ENCODE measurements at places on chromosomes 7 and 10.

DNA sequence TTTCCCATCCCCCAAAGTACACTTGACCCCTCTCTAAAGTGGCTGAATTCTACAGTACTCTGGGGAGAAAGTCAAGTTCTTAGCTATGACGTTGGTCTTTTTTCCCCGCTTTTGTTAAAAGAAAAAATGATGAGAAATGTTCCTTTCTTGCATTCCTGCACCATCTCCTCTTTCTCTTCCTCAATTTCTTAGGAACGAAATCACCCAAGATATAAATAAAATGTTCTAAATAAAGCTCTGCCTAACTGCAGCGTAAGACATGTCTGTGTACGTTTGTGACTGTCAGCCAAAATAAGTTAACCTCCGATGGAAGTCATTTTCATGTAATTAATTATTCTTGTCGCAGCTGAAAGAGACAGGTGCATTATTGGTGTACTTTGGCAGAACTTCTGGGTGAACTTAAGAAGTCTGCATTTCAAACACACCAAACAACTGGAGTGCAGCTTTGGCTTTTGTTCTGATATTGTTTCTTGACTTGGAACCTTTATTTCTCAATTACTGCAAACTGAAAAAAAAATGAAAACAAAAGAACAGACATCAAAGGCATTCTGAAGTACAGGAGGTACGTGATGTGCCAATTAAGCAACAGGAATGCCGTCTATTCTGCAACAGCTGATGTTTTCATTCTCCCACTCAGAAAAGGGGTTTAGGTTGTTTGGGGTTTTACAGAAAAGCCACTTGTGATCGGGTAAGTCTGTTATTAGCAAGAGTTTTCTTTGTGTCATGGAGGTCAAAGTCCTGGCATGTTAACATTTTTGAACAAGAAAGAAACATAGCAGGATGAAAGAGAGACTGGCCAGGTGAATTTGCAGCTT is 82.4 kb upstream of the SDK1 start:
- no peak for DNase-seq

GRCh38 chr7:467393-467828 is 52.2 kb downstream of the PDGFA start:
- no peak for DNase-seq

- DNase-seq = no peak
These were observed 36.4 kb downstream of the OR13A1 start for GRCh38 chr10:45278860-45279498.

- DNase-seq = no peak
These were observed 368.1 kb downstream of the CXCL12 start for GRCh38 chr10:44016589-44017482.

- no peak for DNase-seq
These were observed 21.2 kb downstream of the PRSS37 start for GRCh38 chr7:141820067-141820466.

DNA sequence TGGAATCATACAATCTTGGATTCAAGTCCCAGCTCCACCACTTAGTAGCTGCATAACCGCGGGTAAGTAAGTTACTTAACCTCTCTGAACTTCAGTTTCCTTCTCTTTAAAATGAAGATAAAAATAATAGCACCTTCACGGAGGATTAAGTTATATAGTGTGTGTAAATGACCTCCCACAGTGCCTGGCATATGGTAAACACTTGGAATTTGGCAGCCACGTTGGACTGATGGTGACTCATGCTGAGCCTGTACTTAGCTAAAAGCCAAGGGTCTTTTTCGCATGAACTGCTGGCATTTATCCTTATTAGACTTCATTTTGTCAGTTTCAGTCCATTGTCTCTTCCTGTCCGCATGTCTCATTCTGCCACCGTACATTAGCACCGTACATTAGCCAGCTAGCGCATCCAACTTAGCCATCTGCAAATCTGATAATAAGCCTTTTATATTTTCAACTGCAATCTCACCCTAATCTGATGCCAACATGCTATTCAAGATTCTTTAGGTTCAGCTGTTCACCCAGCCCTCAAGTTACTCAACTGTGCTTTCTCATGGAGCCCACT is 11.2 kb downstream of the SLC13A4 start:
- DNase-seq = no peak

GRCh38 chr10:29926693-29927048 is 132.7 kb downstream of the JCAD start:
- DNase-seq = no peak

DNA sequence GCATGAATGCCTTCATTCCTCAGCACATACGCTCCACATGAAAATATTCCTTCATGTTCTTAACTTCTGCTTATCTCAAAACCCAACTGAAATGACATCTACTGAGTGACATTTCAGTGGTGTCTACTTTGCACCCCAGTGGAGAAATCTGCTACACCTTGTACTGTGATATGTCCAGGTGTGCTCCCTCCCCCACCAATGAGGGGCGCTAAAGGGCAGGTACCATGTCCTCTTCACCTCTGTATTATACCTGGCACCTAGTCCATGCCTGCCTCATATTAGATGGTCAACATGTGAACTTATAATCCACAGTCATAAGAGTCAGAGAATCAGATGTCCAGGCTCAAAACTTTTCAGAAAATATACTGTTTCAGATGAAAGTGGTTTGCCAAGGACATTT is 2.1 kb downstream of the PAXIP1 start:
- no peak for DNase-seq

GRCh38 chr7:47282790-47283496 is 299.0 kb downstream of the TNS3 start:
- no peak for DNase-seq

DNA sequence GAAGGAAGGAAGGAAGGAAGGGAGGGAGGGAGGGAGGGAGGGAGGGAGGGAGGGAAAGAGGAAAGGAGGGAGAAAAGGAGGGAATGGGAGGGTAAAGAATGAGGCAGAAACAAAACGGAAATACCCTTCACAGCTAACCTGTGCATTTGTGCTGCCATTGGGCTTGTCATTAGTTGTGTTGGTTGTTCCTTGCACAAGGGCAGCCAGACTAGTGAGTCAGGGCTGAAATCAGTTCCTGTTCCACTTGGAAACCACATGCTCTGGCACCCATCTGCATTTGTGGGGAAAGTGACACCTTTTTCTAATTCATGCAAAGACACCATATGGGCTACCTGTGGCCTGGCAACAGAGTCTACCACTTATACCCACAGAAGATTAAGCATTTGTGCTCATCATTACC is 1004.0 kb upstream of the C7orf33 start:
- no peak for DNase-seq

DNA sequence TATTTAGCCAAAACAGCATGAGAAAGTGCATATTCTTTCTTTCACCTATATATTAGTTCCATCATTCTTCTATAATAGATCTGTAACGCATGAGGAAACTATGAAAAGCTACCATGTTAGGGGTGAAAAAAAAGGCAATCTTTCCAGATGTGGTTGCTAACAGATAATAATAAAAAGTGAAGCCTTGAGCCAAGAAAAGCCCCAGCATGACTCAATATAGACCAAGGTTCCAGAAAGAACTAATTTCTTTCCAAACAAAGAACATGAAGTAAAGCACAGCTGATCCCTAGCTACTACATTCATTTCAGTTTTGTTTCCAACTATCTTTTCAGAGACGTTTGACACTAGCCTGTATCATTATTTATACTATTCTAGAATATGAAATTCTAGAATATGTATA is 16.4 kb downstream of the ARL4A start:
- DNase-seq = no peak

DNA sequence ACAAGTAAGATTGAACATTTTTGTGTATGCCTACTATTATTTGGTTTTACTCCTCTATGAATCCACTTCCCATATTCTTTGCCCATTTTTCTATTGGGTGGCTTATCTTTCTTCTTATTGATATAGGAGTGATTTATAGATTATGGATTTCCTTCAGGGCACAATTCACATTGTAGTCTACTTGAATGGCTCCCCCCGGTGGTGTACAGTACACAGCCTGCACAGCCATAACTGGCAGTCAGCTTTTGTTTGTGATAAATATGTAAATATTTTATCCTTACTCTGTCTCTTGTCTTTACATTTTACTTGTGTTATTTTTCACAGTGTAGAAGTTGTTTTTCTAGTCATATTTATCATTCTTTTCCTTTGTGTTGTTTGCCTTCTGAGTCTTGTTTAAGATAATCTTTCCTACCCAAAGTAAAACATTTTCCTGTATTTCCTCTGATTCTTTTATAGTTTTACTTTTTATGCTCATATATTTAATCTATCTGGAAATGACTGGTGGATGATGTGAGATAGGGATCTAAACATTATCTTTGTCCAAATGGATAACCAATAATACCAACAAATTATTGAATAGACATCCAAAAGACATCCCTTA is 23.9 kb upstream of the CALD1 start:
- DNase-seq = peak; percentile 49

GRCh38 chr7:90708841-90709317 is 112.8 kb downstream of the CDK14 start:
- no peak for DNase-seq

- no peak for DNase-seq
These were observed 71.2 kb upstream of the INSIG1 start for GRCh38 chr7:155226261-155227003.

DNA sequence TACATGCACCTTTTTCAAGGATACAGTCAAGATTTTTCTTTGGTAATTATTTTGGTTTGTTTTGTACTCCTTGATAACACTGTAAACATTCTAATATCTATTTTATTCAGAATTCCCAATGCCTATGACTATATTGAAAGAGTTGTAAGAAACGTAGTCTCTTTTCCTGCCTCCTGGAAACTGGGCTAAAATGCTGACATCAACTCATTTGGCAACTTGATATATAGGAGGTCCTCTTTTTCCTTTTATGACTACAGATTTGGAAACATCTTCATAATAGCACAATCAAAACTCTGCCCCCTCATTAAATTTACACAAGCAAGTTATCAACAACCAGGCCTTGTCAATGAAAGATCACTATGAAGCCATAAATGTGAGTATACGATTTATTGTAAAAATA is 422.3 kb upstream of the PCDH15 start:
- DNase-seq = no peak

GRCh38 chr10:44293842-44294241 is 91.1 kb downstream of the CXCL12 start:
- DNase-seq = no peak

DNA sequence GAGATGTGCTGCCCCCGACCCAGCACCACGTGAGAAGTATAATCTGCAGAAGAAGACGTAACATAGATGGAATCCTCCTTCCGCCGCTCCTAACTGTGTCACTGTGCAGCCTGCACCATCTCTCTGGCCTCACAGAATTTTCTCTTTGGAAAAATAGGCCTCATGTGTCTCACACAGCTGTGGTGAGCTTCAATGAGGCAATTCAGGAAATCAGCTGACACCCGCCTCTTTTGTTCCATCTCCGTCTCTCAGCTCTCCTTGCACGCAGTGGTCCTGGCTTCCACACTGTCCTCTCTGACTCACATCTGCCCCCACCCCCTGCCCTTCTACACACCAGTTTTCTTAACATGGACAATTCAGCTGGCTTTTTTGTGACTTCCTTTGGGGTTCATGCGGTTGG is 7.2 kb downstream of the C10orf90 start:
- DNase-seq = no peak

- no peak for DNase-seq
These were observed 44.1 kb downstream of the ANTXRL start for GRCh38 chr10:46330894-46331293.

- peak; percentile 55 for DNase-seq
These were observed 65.8 kb upstream of the PRSS58 start for GRCh38 chr7:142323706-142324105.

DNA sequence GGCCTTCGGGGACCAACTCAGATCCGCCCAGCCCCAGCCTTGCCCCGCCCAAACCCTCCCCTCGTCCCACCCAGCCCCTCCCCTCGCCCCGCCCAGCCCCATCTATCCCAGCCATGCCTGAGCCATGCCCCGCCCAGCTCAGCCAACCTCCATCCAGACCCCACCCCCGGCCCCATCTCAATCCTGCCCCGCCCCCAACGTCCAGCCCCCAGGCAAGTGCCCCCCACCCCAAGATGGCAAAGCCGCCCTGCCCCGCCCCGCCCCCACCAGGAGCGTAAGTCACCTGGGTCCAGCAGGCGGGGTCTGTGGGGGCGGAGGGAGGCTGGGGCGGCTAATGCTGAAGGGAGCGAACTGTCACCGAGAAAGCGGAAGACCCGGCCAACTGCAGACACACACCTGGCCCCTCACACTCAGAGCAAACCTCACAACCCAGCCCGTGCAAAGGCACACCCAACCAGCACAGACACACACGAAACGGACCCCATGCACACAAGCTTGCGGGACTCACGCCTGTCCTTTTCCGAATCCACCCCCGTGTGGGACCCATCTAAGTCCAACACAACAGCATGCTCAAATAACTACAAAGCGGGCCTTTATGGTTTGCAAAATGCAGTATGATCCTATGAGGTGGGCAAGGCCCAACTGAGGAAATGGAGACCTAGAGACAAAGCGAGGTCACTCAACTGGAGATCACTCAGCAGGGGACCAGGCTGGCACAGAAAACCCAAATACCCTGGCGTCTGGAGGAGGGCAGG is 11.5 kb upstream of the OGA start:
- peak; percentile 68 for DNase-seq

DNA sequence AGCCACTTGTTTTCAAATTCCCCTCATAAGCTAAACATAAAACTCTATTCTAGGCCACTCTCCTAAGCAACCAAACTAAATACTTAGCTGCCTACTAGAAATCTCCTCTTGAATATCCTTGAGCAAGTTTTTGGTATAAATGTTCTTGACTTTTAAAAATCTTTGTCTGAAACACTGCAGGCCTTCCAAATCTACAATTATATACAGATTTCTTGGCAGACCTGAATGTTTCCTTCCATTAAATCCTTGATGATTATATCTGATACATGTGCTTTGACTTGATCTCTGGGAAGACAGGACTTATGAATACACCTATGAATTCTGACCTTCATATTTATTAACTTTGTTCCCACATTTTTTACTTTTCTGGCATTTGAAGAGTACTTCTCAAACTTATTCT is 314.5 kb downstream of the CACNA2D1 start:
- no peak for DNase-seq

DNA sequence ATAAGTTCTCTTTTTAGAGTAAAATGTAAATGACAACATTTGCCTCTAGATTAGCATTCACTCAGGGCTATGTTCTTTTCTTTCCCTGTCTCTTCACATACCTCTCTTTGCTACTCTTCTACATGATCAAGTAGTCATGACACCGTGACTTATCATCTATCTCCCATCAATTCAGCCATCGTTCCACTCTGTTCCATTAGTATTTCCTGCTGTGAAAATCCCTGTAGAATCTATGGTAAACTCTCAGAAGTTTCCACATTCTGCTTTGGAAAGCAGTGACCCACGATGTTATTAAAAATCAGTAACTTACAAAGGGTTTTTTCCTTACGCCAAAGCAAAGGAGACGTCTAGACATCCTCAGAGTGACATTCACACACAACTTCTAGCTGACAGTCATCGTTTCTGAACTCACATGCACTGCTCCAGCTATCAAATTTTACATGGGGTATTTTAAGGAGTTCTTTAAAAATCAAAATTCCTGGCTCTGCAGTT is 135.6 kb downstream of the SEMA3C start:
- DNase-seq = no peak

DNA sequence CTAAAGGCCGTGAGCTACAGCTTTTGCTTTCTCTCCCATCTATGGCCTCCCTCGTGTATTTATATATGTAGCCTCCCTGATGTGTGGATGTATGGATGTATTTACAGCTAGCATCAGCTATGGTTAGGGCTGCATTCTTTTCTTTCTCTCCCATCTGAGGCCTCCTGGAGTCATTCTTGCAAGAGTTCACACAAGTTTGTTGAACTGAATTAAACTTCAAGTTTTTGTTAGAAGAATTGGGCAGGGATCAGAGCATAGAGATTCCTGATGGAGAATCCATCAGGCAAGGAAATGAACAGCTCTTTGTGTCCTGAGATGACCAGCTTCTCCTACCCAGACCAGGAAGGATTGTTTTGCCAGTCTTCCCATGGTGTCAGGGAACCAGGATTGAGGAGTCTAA is 60.3 kb downstream of the AHCYL2 start:
- no peak for DNase-seq
